ENCODE measurements at places on chromosomes 1 and 21.

DNA sequence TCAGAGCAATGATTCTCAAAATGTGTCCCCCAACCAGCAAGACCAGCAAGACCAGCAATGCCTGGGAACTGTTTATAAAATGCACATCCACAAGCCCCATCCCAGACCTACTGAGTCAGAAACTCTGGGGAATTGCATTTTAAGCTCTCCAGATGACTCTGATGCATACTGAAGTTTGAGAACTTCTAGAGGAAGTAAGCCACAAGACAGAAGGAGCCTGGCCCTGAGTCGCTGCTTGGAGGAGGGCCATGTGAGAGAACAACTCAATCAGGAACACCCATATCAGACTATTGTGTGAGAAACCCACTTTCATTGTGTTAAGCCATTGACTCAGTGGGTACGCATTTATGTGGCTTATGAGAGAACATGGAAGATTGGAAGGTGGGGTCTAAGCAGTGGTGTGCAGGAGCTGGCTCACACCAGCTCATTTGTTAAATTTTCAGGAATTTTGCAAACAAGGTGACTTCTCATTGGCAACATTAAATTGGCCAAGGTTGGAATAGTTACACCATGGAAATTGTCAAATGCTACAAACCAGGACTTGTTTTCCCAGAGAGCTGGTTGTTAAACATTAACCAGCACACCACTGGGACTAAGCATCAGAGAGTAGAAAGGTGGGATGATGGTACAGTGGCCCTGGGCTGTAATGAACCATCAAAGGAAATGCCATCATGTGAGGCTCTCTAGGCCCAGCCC lies 38.9 kb downstream of the ATP1A1 start:
- DNase-seq, result no peak

- DNase-seq, result no peak
Observed at GRCh38 chr1:225182716-225183115, 245.1 kb downstream of the LBR start.

- no peak for DNase-seq
Observed at GRCh38 chr1:31897526-31898100, 40.6 kb downstream of the PTP4A2 start.

DNA sequence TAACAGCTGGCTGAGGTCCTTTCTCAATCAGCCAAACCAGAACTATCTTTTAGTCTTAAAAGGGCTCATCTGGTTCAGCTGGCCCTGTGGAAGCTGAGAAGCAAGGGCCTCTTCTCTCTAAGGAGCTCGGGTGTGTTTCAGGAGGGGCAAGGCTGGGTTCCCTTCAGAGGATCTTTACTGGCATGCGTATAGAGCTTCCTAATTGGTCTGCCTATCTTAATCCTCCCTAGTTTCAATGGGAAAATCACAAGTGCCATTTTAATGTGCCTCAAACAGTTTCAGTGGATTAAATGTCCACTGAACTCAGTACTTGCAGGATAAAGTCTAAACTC lies 81.5 kb upstream of the LBR start:
- DNase-seq, result no peak

DNA sequence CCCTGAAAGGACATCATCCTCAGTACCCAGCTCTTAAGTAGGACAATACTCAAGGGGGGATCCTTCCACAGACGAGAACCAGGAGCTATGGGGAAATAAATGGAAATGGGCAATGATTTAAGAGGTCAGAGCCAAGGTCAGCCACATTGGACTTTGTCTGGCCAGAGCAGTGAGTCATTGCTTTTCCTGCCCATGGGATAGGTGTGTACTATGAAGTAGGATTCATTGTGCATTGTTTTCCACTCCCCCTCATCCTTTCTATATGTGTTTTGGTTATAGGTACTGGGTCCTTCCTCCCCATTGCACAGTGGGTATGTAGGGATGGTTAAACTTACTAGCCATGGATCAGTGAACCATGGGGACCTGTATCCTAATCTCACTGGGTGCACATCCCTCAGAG lies 328.9 kb upstream of the USP25 start:
- no peak for DNase-seq

DNA sequence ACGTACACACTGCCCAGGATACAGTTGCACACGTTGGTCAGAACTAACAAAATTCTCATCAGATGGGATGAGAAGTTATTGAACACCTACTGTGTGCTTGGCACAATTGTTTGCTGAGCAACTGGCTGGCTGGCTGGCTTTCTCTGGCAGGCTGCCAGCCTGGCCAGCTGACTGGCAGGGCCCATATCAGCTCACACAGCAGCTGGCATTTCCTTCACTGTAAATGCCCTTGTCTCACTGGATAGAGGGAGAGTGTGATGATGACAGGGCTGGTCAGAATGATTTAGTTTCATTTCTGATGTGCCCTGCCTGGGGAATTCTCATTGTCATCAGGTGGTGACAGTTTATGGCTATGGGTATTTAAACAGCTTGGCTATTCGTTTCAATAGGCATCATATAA lies 15.8 kb downstream of the CAMK2N1 start:
- DNase-seq, result no peak

DNA sequence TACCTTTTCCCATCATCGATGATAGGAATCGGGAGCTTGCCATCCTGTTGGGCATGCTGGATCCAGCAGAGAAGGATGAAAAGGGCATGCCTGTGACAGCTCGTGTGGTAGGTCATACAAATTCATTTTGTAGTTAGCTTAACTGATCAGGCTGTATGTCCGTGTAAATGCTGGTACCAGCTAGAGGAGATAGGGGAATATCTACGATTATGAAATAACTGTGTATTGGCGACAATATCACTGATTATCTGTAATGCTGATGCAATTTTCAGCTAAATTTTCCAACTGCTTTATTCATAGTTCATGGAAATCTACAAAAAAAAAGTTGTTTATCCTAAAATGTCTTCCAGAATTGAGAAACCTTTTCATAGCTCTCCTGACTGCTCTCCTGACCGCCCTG lies 8.3 kb downstream of the PRDX6 start:
- no peak for DNase-seq

- no peak for DNase-seq
Observed at GRCh38 chr1:41475859-41476567, 8.5 kb downstream of the EDN2 start.

GRCh38 chr1:31681415-31681814 lies 22.4 kb downstream of the COL16A1 start:
- DNase-seq, result no peak

DNA sequence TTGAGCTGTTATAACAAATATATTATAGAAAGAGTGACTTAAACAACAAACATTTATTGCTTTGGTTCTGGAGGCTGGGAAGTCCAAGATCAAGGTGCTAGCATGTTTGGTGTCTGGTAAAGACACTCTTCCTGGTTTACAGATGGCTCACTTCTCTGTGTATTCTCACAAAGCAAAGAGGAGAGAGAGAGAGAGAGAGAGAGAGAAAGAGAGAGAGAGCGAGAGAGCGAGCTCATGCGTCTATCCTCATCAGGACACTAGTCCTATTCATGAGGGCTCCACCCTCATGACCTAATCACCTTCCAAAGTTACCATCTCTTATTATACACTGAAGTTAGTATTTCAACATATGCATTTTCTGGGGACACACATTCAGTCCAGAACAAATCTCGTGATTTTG lies 32.7 kb upstream of the PCP4 start:
- no peak for DNase-seq

DNA sequence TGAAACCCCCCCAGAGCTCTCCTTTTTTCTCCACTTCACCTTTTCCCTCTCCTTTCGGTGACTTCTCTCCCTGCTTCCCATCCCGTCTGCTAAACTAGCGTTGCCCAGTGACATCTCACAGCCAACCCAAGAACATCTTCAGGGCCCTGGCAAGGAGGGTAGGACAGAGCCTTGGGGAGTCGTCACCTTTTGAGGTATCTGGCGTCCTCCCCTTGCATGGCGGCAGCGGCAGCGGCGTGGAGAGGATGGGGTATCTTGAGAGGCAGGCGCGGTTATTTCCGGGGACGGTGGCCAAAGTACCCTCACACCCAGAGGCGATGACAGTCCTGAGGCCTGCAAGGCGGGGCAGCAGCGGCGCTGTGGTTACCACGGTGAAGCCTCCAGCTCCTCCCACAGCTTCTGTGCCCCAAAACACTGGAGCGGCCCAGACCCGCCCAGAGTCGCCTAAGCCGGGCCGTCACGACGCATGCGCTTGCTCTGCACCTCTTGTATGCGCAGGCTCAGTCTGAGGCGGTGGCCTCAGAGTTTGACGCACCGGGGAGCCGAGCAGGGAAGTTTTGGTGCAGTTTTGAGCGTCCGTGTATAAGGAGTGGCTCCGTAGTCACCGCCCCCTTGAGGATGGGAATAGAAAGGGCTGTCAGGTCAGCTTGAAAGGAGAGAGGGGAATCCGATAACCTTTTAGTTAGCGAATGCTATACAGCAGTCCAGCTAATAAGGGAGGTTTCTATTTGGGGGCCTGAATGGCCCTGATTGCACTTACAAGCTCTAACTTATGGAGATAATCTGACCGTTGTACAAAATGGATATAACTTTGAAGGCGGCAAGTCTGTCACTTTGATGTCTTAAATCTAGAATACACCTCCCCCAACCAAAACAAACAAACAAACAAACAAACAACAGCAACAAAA lies at the start of gene KIFAP3:
KIFAP3 (minus strand) TSS at position 446 of the 908 bp plus-strand sequence; CDS start at position 218, 228 bp downstream.
- peak; percentile 99 for DNase-seq

- no peak for DNase-seq
Observed at GRCh38 chr21:36695671-36696389, 3.1 kb upstream of the SIM2 start.

- peak; percentile 26 for DNase-seq
Observed at GRCh38 chr1:6104631-6105030, 58.9 kb downstream of the KCNAB2 start.

DNA sequence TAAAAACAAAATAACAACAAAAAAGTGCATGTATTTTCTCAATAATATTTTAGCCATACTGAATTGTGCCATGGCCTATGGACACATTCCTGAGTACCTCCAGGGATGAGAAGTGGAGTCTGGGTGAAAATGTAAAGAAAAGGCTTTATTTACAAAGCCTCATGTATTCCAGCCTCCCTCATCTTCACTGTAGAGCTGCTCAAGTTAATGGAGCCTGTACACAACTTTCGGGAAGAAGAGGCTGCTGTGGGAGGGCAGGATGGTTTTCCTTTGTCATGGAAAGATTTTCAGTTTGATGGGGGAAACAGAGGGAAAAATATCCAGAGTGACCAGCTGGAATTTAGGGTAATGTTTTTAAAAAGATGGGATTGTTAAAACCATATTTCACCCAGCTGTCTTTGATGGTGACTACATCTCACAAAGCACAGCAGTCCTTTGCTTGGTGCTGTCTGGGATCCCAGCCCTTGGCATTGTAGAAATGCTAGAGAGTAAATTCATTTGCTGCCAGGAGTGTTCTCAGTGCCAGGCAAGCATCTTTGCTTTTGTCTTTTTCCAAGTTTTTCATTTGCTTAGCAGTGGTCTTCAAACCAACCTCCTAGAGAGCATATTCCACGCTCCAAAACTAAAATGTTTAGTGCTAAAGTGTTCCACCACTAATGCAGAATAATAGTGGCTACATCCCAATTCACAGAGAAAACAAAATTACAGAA lies 54.9 kb downstream of the DPT start:
- no peak for DNase-seq

DNA sequence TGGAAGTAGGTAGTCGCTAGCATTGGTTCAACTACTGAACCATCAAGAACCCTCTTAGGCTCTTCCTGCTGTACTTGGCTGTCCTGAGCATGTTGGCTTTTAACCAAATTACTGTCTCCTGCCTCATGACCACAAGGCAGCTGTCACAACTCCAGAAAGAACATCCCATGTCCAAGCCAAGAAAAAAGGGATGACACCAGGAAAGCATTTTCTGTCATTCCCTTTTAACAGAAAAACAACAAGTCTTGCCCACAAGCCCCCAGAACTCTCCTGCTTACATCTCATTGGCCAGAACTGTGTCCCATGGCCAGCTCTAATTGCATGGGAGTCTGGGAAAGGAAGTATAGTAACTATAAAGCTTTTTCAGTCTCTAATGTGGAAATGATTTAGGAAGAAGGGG lies 2.4 kb upstream of the RNU5D-1 start:
- DNase-seq, result no peak

- DNase-seq, result no peak
Observed at GRCh38 chr21:39347537-39347936, 1.4 kb downstream of the HMGN1 start.

DNA sequence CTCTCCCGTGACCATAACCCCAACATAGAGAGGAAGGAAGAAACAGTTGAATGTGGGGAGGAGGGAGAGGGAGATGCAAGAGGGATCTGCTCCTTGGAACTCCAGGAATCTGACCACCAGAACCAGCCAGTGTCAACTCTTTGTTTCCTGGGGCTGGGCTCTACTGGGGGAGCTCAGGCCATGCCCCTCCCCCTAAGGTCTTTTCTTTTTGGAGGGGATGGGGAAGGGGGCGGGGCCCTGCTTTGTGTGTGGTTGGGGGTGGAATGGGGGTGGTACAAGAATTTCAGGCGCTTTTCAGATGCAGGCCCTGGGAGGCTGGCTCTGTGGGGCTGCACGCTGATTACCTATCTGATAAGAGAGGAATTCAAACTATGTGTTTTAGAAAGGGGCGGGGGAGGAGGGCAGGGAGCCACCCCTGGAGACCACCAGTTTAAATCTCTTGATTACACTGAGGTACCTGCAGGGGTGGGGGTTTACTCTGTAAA lies 8.3 kb downstream of the LIN28A start:
- no peak for DNase-seq

GRCh38 chr1:204448344-204448964 lies 36.8 kb upstream of the PPP1R15B start:
- no peak for DNase-seq

- DNase-seq, result no peak
Observed at GRCh38 chr1:178294654-178295053, 200.8 kb downstream of the RASAL2 start.

GRCh38 chr1:14909920-14910460 lies 243.6 kb upstream of the TMEM51 start:
- no peak for DNase-seq

All from lower lobe of right lung (tissue), 2 donors.